ENCODE measurements at places on chromosomes 2 and 18.

DNA sequence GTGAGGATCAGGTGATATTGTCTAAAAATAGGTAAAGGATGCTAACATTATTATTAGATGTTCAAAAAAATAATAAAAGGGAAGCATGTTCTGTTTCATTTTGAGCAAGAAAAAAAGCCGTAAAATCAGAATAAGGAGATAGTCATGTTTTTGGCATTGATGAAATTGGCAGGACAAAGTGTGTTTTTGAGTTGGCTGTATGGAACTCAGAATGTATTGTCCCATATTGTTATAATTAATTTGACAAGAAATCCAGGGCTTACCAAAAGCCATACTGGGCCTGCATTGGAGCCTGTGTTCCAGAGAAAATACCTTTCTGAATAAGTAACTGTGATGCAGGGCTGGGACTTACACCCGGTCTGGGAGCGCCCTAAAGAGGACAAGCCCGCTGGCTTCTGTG, 232.0 kb downstream of the AGAP1 start:
- DNase-seq = no peak

DNA sequence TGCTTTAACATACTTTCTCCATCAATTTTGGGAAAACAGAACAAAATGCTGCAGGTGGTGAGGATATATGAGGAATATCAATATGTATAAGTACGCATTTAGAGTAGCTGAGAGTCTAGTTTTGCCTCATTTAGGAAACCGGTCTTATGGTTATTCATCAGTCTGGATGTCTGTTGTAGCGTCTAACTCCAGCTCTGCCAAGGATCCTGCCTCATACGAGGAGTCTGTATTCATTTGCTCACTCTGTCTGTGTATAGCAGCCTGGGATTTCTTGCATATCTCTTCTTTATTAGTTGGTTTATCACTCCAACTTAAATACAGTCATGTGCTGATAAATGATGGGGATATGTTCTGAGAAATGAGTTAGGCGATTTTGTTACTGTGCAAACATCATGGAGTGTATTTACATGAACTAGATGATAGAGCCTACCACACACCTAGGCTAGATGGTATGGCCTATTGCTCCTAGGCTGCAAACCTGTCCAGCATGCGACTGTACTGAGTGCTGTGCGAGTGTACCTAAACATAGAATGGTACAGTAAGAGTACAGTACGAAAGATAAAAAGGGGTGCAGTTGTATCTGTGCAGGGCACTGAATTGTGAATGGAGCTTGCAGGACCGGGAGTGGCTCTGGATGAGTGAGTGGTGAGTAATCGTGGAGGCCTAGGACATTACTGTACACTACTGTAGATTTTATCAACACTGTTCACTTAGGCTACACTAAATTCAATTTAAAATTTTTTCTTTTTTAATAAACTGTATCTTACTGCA, 148.1 kb downstream of the ZNF407 start:
- peak; percentile 58 for DNase-seq

DNA sequence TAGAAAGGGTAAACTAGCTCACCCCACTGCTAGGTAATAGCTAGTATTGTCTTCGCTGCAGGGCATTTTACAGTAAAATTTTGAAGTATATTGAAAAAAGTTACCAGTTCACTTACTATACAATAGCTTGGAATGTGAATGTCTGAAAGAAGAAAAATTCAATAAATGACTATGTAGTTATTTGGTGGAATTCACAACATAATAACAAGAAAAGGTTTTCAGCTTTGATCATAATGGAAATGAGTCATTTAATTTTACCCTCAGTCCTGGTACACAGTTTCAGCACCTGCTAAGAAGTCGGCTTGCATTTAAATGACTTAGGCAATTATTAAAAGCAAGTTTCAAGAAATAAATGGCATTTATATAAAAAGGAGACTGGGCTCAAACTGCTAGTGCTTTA, 90.4 kb downstream of the NUP35 start:
- no peak for DNase-seq

- no peak for DNase-seq
Observed at GRCh38 chr2:9809448-9810088, 33.7 kb upstream of the TAF1B start.

- no peak for DNase-seq
Observed at GRCh38 chr2:217740178-217740577, 262.6 kb downstream of the TNS1 start.

- peak; percentile 48 for DNase-seq
Observed at GRCh38 chr2:165203689-165204559, at the start of gene SCN3A. SCN3A (minus strand) TSS chr2:165204050; CDS start chr2:165176394, 27,656 bp downstream.

GRCh38 chr2:2839393-2839781, 508.3 kb upstream of the MYT1L start:
- no peak for DNase-seq

- no peak for DNase-seq
Observed at GRCh38 chr2:121387591-121388325, 102.8 kb upstream of the TFCP2L1 start.

DNA sequence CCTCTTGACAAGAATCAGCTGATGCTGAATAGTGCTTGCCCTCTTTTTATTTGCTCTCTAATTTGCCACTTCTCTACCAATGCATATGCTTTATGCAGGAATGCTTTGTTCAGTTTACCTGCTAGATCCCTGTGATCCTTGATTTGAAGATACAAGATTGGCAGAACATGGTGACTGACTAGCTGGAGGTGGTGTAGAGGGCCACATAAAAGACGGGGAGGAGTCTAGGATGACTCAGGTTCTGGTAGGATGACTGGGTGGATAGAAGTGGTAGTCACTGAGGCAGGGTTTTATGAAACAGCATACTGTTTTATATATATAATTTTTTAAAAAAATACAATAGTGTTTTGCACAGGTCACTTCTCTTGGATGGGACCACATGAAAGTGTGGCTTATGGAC, 6.3 kb upstream of the ADGRF3 start:
- DNase-seq = no peak

- DNase-seq = peak; percentile 67
Observed at GRCh38 chr2:168526641-168527040, 70.6 kb downstream of the CERS6 start.

DNA sequence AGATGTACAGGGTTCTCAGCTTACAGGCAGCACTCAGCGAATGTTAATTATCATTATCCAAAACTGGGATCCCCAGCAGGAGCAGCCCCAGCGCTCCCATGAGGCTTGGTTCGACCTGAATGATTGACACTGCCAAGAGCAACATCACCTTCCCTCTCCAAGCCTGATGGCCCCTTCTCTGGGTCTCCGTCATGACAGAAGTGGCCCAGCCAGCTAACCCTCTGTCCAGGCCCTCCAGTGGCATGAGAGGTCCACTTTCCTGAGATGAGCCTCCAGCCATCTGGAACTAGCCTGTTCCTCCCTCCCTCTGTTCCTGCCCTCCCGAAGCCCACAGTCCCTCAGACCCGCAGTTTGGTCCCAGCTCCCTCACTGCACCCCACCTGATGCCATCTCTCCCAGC, 97.0 kb upstream of the RAB6C start:
- no peak for DNase-seq

GRCh38 chr18:11994703-11995444, 13.6 kb downstream of the IMPA2 start:
- DNase-seq = no peak

- no peak for DNase-seq
Observed at GRCh38 chr2:235674146-235674545, 180.3 kb downstream of the AGAP1 start.

- DNase-seq = no peak
Observed at GRCh38 chr2:230496891-230497290, 80.9 kb downstream of the SP100 start.

GRCh38 chr2:237294460-237294859, 119.5 kb downstream of the COL6A3 start:
- DNase-seq = no peak

DNA sequence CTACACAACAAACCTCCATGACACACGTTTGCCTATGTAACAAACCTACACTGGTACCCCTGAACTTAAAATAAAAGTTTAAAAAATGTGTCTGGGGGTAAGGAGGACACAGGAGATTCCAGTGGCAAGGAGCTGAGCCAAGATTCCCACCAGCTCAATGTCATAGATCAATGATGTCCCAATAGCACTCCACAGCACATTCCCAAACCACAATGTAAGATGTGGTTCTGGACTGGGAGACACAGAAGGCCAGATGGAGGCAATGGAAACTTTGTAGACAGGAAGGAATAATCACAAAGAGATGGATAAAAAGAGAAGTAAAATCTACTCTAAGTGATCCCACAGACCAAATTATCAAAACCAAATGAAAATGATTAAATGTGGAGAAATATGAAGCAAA, 312.4 kb upstream of the SOX11 start:
- DNase-seq = no peak

GRCh38 chr2:177882501-177882900, 190.1 kb downstream of the PDE11A start:
- no peak for DNase-seq

GRCh38 chr2:30744823-30745222, 62.4 kb downstream of the CAPN13 start:
- no peak for DNase-seq

DNA sequence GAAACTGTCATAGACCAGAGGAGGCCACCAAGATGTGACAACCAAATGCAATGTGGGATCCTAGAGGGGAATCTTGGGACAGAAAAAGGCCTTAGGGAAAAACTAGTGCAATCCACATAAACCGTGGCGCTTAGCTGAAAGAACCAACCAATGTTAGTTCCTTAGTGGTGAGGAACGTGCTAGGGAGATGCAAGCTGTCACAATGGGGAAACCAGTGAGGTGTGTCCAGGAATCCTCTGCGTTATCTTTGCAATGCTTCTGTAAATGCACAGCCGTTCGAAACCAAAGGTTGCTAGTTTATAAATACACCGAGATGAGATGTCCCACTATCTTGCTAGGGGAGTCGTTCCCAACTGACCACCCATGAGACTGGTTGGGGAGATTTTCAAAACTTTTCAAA, 157.0 kb upstream of the ID2 start:
- no peak for DNase-seq

GRCh38 chr2:45793305-45793962, 142.0 kb downstream of the PRKCE start:
- DNase-seq = no peak

DNA sequence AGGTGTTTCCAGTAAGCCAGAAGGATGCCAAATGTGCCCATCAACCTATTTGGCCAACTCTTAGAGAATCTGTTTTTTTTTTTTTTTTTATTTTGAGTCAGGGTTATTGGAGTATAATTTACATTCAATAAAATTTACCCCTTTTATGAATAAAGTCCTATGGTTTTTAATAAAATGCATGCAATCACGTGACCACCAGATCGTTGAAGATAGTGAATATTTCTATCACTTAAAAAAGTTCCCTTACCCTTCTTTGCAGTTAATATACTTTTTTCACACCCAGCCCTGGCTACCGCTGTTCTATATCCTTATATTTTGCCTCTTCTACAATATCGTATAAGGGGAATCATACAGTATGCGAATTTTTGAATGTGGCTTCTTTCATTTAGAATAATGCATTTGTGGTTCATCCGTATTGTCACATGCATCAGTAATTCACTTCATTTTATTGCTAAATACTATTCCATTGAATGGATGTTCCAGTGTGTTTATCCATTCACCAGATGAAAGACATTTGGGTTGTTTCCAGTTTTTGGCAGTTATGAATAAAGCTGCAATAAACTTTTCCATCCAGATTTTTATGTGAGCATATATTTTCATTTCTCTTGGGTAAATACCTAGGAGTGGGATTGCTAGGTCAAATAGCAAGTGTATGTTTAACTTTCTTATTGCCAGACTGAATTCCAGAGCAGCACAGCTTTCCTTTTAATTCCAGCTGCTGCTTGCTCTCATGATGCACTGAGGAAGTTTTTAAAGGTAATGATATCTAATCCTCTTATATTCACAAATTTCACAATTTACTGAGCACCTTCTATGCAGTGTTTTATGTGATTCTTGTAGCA, 156.3 kb upstream of the NT5C1B start:
- no peak for DNase-seq

- no peak for DNase-seq
Observed at GRCh38 chr2:112600634-112601033, 16.2 kb downstream of the CHCHD5 start.

- DNase-seq = no peak
Observed at GRCh38 chr18:53426666-53427184, 797.7 kb downstream of the MBD2 start.

DNA sequence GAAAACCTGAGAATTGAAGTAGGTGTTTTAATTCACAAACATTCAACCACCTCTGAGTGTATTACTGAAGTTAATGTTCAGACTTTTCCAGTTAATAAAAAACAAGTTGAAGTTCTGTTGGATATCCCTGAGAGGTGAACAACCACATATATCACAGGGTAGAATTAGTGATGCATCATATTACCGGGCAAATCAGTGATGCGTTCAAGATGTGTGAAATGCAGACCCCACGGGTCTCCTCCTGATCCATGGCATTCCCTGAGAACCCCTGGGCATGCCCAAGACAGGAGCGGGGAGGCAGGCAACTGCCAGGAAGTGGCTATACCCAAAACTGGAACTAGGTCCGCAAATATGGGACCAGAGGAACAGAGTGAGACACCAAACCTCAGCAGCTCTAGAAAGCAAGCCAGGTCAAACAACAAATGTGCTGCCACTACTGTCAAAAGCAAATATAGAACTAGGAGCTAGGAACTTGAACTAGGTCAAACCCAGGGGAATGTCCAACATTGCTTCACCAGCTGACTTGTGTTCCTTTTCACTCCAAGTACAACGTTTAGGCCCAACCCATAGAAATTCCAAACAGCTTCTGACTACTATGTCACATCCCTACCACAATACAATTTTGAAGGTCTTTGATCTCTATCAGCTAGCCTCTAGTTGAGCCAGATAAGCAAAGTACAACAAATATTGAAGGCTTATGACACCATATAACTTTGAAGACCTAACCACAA, 20.2 kb downstream of the PSTPIP2 start:
- DNase-seq = peak; percentile 63

DNA sequence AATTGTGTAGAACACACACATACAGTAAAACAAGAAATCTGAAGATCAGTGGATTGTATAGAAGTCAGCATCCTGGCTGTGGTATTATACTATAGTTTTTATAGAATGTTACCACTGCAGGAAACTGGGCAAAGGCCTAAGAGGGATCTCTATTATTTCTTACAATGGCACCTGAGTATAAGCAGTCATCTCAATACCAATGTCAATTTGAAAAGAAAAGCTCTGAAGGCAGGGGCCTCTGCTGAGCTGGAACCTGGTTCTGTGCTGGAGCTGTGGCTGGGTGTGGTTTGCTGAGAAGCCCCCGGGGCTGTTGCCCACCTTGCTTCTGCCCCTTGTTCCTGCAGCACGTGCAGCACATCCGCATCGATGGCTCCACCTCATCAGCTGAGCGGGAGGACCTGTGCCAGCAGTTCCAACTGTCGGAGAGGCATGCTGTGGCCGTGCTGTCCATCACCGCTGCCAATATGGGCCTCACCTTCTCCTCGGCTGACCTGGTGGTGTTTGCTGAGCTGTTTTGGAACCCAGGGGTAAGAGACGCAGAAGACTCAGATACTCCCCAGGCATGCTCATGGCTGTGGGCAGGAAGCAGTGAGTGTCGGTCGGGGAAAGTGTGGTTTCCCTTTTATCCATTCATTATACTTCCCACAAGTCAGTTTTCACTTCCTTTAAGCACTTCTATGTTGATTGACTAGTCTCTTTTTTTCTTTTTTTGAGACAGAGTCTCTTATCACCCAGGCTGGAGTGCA, 23.5 kb upstream of the RPL37A start:
- no peak for DNase-seq

- no peak for DNase-seq
Observed at GRCh38 chr2:103484906-103485305, 723.1 kb downstream of the TMEM182 start.

All from foreskin keratinocyte (primary cell).